ENCODE measurements at places on chromosomes 4 and X.

GRCh38 chrX:8773117-8773516, 28.1 kb downstream of the FAM9A start:
- no peak overlapping the region for H3K27ac ChIP-seq
- no peaks in the 10 kb centered on the region for H3K4me1 ChIP-seq
- H3K27me3 ChIP-seq, result peaks cover 9% of the 10 kb centered on the region
- no peak for DNase-seq
- H3K4me3 ChIP-seq, result no peak overlapping the region
- H3K36me3 ChIP-seq, result no peaks in the 10 kb centered on the region

GRCh38 chr4:73718375-73719373, 21.7 kb upstream of the CXCL8 start:
- H3K27me3 ChIP-seq, result no peaks in the 10 kb centered on the region
- no peak for DNase-seq
- no peaks in the 10 kb centered on the region for H3K4me1 ChIP-seq
- no peak overlapping the region for H3K4me3 ChIP-seq

GRCh38 chrX:40325161-40325560, 227.4 kb upstream of the BCOR start:
- H3K36me3 ChIP-seq, result no peaks in the 10 kb centered on the region
- DNase-seq, result no peak
- no peaks in the 10 kb centered on the region for H3K27me3 ChIP-seq
- H3K27ac ChIP-seq, result no peak overlapping the region
- no peaks in the 10 kb centered on the region for H3K4me1 ChIP-seq

GRCh38 chr4:101835121-101835904, 44.8 kb downstream of the BANK1 start:
- H3K27ac ChIP-seq, result no peak overlapping the region
- no peaks in the 10 kb centered on the region for H3K4me1 ChIP-seq
- H3K27me3 ChIP-seq, result no peaks in the 10 kb centered on the region
- no peak overlapping the region for H3K4me3 ChIP-seq
- no peaks in the 10 kb centered on the region for H3K36me3 ChIP-seq

DNA sequence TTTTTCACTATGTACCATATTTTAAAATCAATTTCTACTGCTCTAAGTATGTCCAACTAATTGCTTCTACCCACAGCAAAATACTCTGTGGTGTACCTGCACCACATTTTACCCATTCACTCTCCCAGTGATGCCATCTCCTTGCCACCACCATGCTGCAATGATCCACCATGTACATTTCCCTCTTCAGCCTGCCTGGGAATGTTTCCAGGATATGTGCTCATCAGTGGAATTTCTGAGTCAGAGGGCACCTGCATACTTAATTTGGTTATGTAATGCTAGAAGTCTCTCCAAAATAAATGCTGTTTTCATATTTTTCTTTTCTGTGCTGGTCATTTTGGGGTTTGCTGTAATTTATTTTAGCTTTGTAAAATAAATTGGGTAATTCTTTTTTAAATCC, 33.2 kb upstream of the OCIAD2 start:
- H3K27ac ChIP-seq, result no peak overlapping the region
- H3K27me3 ChIP-seq, result no peaks in the 10 kb centered on the region
- H3K36me3 ChIP-seq, result no peaks in the 10 kb centered on the region
- H3K4me3 ChIP-seq, result no peak overlapping the region

DNA sequence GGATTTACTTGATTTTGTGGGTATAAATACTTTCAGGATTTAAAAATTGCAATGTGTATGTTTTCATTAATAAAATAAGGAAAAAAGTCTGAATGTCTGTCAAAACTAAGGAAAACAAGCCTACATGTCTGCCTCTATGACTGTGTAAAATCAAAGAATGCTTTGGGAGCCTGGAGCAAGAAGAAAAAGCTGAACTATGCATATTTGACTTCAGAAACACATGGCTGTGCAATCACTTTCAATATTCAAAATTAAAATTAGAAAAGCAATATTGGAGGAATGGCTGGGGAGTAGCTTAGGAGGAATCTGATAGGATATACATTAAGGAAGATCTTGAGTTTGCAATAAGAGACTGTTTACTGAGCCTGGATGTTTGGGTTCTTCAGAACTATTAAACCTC, 147.1 kb downstream of the ADAM29 start:
- H3K4me1 ChIP-seq, result no peaks in the 10 kb centered on the region
- no peak overlapping the region for H3K4me3 ChIP-seq
- no peak overlapping the region for H3K27ac ChIP-seq
- no peaks in the 10 kb centered on the region for H3K27me3 ChIP-seq

GRCh38 chr4:154731756-154732155, 12.0 kb upstream of the LRAT start:
- no peak overlapping the region for H3K27ac ChIP-seq
- H3K36me3 ChIP-seq, result no peaks in the 10 kb centered on the region
- no peak for DNase-seq
- H3K4me3 ChIP-seq, result no peak overlapping the region
- H3K4me1 ChIP-seq, result no peaks in the 10 kb centered on the region

GRCh38 chrX:3442691-3443090, 96.2 kb upstream of the MXRA5 start:
- no peak overlapping the region for H3K27ac ChIP-seq
- H3K27me3 ChIP-seq, result no peaks in the 10 kb centered on the region
- no peak overlapping the region for H3K4me3 ChIP-seq
- no peaks in the 10 kb centered on the region for H3K4me1 ChIP-seq
- H3K36me3 ChIP-seq, result no peaks in the 10 kb centered on the region
- no peak for DNase-seq

DNA sequence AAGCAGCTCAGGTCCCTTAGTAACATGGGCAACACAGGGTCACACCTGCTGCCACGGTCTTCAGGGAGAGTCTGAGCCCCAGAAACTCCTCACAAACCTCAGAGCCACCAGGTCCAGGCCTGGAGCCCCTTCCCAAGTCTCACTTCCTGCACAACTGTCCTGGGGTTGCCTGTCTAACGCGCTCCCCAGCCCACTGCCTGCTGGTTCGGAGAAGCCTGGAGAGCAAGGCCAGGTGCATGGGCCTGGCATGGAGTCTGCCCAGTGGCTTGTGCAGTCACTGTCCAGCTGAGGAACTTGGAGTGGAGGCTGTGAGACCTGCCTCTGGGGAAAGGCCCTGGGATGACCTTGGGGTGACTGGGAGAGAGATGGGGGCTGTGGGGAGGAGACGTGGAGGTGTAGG, 28.0 kb downstream of the FAM53A start:
- no peak overlapping the region for H3K27ac ChIP-seq
- no peak overlapping the region for H3K4me3 ChIP-seq
- H3K4me1 ChIP-seq, result no peaks in the 10 kb centered on the region

- no peak overlapping the region for H3K27ac ChIP-seq
- H3K4me3 ChIP-seq, result no peak overlapping the region
- no peak for DNase-seq
- H3K27me3 ChIP-seq, result no peaks in the 10 kb centered on the region
Observed at GRCh38 chr4:126369076-126369475, 1054.3 kb downstream of the FAT4 start.

DNA sequence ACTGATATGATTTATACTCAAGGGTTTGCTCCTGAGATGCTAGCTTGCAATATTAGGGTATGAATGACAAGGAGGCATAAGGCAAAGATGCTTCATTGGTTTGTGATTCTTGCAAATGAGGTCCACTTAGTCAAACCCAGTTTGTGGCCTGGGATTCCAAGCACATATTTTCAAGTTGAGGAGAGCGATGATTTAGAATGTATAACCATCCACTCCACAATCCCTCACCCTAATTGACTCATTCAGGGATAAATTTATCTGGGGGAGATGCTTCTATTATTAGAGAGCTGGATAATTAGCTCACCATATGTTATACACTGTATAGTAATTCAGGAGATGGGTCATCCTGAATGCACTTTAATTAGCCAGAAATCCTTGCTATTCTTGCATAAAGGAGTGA, 118.3 kb upstream of the PUDP start:
- no peak for DNase-seq
- H3K27me3 ChIP-seq, result no peaks in the 10 kb centered on the region
- H3K36me3 ChIP-seq, result no peaks in the 10 kb centered on the region

DNA sequence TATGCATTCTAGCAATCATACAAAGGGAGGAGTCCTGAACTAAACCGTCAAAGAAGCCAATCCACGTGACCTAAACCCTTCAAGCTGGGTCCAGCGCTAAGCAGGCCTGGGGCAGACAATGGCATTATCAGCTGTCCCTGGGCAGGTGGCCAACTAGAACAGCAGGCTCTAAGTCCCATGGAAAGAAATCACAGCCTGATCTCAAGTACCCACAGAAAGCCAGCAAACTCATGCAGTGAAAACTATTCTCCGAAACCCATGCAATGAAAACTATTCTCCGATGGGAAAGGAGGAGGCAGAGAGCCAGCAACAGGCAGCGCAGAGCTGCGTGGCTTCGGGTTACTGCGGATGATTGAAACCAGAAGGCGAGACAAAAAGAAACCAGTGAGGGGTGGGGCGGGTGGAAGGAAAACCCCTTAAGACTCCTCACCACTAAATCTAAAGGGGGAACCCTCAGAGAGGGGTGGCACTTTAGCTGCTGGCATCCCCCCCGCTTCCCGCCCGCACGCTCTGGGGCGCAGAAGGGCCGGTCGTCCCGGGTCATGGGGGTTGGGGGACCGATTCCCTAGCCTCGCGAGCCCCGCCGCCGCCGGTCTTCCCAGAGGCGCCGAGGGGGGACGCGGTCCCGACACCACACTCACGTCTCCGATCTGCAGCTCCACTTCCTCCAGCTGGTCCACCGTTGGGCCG, 567 bp downstream of the C4orf46 start:
- H3K4me1 ChIP-seq, result peaks cover 17% of the 10 kb centered on the region
- H3K36me3 ChIP-seq, result no peaks in the 10 kb centered on the region
- H3K27me3 ChIP-seq, result no peaks in the 10 kb centered on the region
- peak overlapping the region; percentile 100 for H3K27ac ChIP-seq
- H3K4me3 ChIP-seq, result peak overlapping the region; percentile 73
- no peak for DNase-seq

DNA sequence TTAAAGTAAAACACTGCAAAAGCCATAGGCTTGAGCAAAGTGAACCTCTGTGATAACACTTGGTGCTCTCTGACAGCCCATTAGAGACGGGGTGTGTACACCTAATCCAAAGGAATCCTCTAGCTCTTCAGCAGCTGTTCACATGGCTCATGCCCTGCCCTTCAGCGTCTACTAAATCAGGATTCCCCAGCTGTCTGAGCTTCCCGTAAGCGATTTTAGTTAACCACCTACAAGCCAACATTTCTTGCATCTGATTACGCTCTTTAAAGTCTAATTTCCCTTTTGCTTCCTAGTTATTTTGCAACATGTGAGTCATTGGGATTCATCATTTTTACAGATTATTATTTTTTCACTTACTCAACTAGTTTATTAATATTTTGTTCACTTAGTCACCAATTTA, 6.5 kb downstream of the DMD start:
- no peak for DNase-seq
- H3K27me3 ChIP-seq, result no peaks in the 10 kb centered on the region
- H3K27ac ChIP-seq, result no peak overlapping the region
- H3K4me1 ChIP-seq, result no peaks in the 10 kb centered on the region
- H3K36me3 ChIP-seq, result no peaks in the 10 kb centered on the region

- H3K27me3 ChIP-seq, result no peaks in the 10 kb centered on the region
- no peaks in the 10 kb centered on the region for H3K4me1 ChIP-seq
Observed at GRCh38 chrX:45778616-45779015, 577.9 kb upstream of the DIPK2B start.

- H3K4me1 ChIP-seq, result no peaks in the 10 kb centered on the region
- no peak overlapping the region for H3K27ac ChIP-seq
- no peaks in the 10 kb centered on the region for H3K27me3 ChIP-seq
- no peak for DNase-seq
Observed at GRCh38 chr4:18735740-18736268, 714.2 kb upstream of the LCORL start.

- H3K4me1 ChIP-seq, result peaks cover 20% of the 10 kb centered on the region
- no peaks in the 10 kb centered on the region for H3K27me3 ChIP-seq
- H3K36me3 ChIP-seq, result peaks cover 39% of the 10 kb centered on the region
- no peak for DNase-seq
Observed at GRCh38 chr4:3108211-3108610, 33.7 kb downstream of the HTT start.

- H3K4me3 ChIP-seq, result no peak overlapping the region
- no peak for DNase-seq
- no peaks in the 10 kb centered on the region for H3K36me3 ChIP-seq
- no peaks in the 10 kb centered on the region for H3K27me3 ChIP-seq
Observed at GRCh38 chrX:15797707-15798106, 7.4 kb downstream of the ZRSR2 start.

GRCh38 chrX:153803211-153804099, 9.0 kb downstream of the SSR4 start:
- no peaks in the 10 kb centered on the region for H3K27me3 ChIP-seq
- no peak overlapping the region for H3K27ac ChIP-seq
- H3K4me3 ChIP-seq, result no peak overlapping the region
- DNase-seq, result no peak
- no peaks in the 10 kb centered on the region for H3K4me1 ChIP-seq

DNA sequence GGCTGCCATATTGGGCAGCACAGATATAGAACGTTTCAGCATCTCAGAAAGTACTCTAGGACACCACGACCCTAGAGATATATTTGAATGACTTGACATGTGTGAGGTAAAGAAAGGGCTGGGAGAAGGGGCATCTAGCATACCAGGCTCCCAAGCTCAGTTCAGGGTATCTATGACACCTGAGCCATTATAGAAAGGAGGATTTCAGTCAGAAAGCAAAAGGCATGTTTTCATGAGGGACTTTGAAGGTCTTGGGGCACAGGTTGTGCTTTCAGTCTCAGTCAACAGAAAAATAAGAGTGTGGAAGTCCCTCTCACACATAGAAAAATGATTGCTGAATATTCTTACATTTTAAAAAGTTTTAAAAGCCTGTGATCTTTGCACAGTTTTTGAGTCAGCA, 51.6 kb downstream of the NIPAL1 start:
- no peaks in the 10 kb centered on the region for H3K36me3 ChIP-seq
- no peak for DNase-seq
- no peak overlapping the region for H3K27ac ChIP-seq
- H3K4me3 ChIP-seq, result no peak overlapping the region
- no peaks in the 10 kb centered on the region for H3K27me3 ChIP-seq

DNA sequence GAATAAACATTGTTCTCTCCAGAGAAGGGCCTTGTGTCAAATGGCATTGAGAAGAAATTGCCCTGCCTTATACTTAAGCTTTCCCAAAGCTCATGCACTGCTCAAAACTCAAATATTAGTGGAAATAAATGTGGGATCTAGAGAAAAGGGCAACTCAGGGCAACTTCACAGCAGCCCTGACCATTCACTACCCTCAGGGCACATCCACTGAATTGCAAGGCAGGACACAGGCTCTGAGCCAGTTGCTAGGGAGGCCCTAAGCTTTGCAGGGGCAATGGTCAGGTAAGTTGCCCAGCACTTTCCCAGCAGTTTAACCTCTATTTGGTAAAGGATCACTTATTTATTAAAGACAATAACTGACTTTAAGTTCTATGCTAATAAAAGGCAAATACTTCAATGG, 255.3 kb upstream of the TEX13A start:
- H3K4me3 ChIP-seq, result no peak overlapping the region
- no peak overlapping the region for H3K27ac ChIP-seq
- no peaks in the 10 kb centered on the region for H3K4me1 ChIP-seq
- H3K27me3 ChIP-seq, result no peaks in the 10 kb centered on the region
- H3K36me3 ChIP-seq, result no peaks in the 10 kb centered on the region

GRCh38 chrX:119410027-119410819, 11.1 kb downstream of the SLC25A43 start:
- H3K27ac ChIP-seq, result peak overlapping the region; percentile 30
- H3K4me1 ChIP-seq, result no peaks in the 10 kb centered on the region
- no peaks in the 10 kb centered on the region for H3K36me3 ChIP-seq
- no peak overlapping the region for H3K4me3 ChIP-seq
- H3K27me3 ChIP-seq, result no peaks in the 10 kb centered on the region
- DNase-seq, result peak; percentile 69
